ENCODE measurements at places on chromosomes 1 and 21. TPM values are rescaled to one million over a fixed set of nuclear protein-coding genes. Genes with fewer than 3 reads are reported as not detected.

DNA sequence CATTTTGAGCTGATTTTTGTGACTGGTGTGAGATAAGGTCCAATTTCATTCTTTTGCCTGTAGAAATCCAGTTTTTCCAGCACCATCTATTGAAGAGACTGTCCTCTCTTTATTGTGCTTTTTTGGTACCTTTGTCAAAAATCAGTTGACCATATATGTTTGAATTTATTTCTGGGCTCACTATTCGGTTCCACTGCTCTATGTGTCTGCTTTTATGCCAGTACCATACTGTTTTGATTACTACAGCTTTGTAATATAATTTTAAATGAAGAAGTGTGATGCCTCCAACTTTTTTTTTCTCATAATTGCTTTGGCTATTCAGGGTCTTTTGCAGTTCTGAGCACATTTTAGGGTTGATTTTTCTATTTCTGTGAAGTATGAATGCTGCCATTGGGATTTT lies 69.0 kb downstream of the LAMC2 start:
- no peak for DNase-seq

DNA sequence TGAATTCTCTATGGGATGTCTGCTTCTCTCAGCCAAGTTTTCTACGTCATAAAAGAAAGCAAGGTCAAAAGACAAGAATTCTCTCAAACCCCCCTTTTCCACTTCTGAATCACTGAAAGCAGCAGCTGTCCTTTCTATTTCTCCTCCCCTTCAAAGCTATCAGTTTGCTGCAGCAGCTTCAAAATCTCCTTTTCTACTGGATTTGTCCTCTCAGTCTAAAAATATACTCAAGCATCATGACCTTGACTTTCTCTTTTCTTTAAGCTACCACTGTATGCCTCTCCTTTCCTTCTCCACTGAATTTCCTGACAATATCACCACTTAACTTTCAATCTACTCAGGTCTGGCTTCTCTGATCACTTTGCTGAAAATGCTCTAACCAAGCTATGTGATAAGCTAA lies 1.9 kb downstream of the WDR64 start:
- DNase-seq, result no peak

GRCh38 chr1:57772580-57773195 lies 348.8 kb upstream of the DAB1 start:
- no peak for DNase-seq

DNA sequence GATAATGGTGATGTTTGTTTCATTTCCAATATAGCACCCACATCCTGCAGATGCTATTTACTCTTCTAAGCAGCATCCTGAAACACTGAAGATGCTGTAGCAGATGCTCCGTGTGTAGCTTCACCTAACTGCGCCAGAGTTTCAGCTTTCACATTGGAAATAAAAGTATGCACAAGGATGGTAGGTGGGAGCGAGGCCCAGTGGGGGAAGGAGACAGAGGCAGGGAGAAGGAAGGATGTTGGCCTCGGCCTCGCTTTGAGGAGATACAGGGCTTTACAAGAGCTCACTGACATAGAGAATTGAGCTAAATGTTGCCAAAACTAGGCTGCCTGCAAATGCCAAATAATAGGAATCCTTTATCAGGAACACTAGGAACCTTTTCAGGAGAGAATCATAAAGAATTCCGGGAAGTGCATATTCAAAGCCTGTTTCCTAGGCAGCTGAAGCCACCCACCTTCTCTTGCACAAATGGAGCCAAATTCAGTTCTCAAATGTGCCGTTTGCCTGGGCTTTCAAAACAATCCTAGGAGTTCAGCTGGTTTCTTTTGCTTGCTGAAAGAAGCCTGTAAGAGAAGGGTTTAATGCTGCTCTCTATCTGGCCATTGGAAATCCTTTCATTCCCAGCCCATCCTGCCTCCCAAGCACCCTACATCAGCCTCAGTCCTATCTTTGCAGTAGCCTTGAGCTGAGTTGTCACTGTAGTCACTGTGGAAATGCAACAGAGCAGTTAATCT lies 135.4 kb upstream of the ATP1B1 start:
- no peak for DNase-seq

- no peak for DNase-seq
Observed at GRCh38 chr21:27036736-27037301, 69.9 kb upstream of the ADAMTS5 start.

- peak; percentile 40 for DNase-seq
Observed at GRCh38 chr1:176206006-176206960, 803 bp downstream of the COP1 start.

Gene C1orf226
- 13.4 TPM for total RNA-seq

Gene IPP
- total RNA-seq, result 8.5 TPM

Gene NR1I3
- not detected for total RNA-seq

Gene CYP4A22
- not detected for total RNA-seq

Data from stomach (tissue), 19 donors.